Uterus (tissue), 4 donors: ENCODE measurements at places on chromosomes 7 and 10. TPM values are rescaled to one million over a fixed set of nuclear protein-coding genes. Genes with fewer than 3 reads are reported as not detected.
A peak's percentile ranks its signal among the peaks of the same experiment; 100 is the strongest.

The SPDYE11 gene
- total RNA-seq, result not detected

The UCMA gene
- 0.69 TPM for total RNA-seq

The CPEB3 gene
- total RNA-seq, result 5.4 TPM

- DNase-seq, result no peak
Observed at GRCh38 chr10:80275756-80276155, 13.7 kb downstream of the MAT1A start.

GRCh38 chr7:41930538-41931262, 227.8 kb upstream of the INHBA start:
- DNase-seq, result no peak

DNA sequence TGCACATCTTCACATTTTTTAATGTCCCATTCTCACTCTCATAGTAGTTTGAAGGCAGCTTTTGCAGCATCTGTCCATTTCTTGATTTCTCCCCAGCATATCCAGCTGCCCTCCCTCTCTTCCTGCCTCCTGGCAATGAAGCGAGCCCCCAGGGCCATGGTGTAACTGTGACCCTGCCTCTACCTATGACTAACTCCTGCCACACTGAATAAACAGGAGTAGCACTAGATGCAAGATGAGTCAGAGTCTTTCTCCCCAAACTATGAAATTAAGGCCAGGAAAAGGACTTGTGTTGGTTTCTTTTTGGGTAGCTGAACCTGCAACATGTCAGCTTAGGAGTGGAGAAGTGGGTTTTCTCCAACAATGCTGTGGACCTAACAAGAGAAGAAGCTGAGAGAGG, 329.0 kb downstream of the RNLS start:
- peak; percentile 38 for DNase-seq

- DNase-seq, result no peak
Observed at GRCh38 chr7:85215098-85215497, 28.2 kb upstream of the SEMA3D start.

DNA sequence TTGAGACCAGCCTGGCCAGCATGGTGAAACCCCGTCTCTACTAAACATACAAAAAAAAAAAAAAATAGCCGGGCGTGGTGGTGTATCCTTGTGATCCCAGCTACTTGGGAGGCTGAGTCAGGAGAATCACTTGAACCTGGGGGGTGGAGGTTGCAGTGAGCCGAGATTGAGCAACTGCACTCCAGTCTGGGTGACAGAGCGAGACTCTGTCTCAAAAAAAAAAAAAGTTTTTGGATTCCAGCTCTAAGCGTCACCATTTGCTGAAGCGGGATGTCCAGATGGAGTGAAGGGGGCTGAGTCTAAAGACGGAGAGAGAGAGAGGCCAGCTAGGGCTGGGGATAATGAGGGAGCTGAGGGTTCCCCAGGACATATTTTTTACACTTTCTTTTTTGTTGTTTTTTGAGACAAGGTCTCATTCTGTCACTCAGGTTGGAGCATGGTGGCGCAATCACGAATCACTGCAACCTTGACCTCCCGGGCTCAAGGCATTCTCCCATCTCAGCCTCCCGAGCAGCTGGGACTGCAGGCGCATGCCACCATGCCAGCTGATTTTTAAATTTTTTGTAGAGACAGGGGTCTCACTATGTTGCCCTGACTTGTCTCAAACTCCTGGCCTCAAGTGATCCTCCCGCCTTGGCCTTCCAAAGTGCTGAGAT, 9.4 kb upstream of the HK1 start:
- no peak for DNase-seq
